Activated T-helper 9 cell treated with anti-CD3 and anti-CD28 coated beads, Interleukin-2, amount 50 U/mL, for 16 hours (primary cell): ENCODE measurements at places on chromosomes 1 and 21.

GRCh38 chr1:203871114-203871880, 9.9 kb downstream of the SNRPE start:
- no peak for DNase-seq

DNA sequence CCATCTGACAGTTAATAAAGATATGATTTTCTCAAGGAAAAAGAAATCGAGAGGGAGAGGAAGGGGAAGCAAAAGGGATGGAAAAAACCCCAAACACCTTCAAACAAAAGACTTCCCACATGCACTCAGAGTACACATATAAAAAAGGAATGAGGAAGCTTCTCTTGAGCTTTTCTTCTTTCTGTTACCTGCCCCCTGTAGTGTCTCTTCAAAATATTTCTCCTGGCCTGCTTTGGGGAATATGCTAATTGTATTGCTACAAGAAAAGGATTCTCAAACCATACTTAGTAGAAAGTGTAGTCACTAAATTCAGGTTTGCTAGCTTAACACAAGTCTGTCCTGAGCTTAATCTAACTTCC, 58.7 kb downstream of the KIF14 start:
- DNase-seq, result no peak

- no peak for DNase-seq
Observed at GRCh38 chr1:30283199-30283962, 440.0 kb downstream of the MATN1 start.

GRCh38 chr1:205676597-205676996, 3.7 kb downstream of the SLC45A3 start:
- DNase-seq, result no peak

DNA sequence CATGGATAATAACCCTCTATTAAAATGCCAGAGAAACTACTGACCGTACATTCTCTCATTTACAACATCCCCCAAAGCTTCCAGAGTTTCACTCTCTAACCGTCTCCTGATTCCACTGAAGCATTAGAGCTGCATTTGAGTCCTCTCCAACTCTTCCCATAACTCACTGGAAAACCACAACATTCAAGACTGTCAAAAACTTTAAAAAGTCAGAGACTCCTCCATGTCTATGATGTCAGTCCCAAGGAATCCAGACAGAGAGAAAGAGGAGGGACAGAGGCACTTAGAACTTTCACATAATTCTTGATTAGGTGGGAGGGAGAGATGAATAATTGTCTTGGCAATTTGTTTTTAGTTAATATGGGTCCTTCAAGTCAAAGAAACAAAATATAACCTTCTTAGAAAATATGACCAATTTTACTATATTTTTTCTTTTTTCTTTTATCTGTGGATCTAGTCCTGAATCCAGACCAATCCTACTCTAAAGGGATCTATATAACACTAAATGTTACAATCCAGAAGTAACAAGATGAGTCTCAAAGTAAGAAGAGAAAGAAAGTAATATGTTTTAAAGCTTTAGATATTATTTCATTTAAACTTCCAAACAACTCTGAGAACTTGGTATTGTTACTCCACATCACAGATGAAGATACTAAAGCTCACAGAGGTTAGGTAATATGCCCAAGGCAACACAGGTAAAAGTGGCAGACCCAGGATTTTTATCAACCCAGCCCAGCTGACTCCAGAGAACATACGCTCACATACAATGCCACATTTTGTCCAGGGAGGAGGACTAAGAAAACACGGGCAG, 23.8 kb downstream of the OTUD7B start:
- no peak for DNase-seq
